Activated CD4-positive, alpha-beta T cell treated with anti-CD3 and anti-CD28 coated beads, Interleukin-2, Interleukin-4, amounts not matched to agents 100 ng/mL and 50 ng/mL, durations not matched to agents 16 hours and 8 hours (primary cell): ENCODE measurements at places on chromosomes 2 and 18.
A peak's percentile ranks its signal among the peaks of the same experiment; 100 is the strongest.

GRCh38 chr18:60059216-60059615 lies 159.4 kb downstream of the PMAIP1 start:
- no peak for DNase-seq

DNA sequence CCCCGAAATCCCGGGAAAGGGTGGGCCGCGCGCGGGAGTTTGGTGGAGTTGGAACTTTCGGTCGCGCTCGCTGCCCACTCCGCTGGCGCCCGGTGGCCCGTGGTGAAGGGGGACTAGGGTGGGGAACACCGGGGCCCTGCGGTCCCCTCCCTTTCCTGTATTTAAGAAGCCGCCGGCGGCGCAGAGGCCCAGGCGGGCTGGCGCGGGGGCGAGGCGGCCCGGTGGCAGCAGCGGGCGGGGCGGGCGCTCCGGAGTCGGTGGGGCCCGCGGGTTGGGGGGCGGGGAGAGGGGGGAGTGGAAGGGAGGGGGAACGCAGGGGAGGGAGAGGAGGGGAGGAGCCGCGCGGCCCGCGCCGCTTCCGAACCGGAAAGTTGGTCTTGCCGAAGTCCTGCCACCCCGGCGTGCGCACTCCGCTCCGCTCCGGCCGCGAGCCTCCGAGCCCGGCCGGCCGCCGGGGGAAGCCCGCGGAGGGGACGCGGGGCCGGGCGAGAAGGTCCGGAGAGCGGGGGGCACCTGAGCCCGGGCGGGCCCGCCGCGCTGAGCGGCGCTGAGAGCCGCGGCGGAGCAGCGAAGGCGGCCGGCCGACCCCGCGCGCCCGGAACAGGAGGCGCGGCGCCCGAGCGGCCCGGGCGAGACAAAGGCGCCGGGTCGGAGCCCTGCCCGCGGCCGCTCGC lies 425 bp upstream of the SALL3 start:
- no peak for DNase-seq

GRCh38 chr2:17538022-17538843 lies 2.3 kb upstream of the VSNL1 start:
- DNase-seq = no peak

DNA sequence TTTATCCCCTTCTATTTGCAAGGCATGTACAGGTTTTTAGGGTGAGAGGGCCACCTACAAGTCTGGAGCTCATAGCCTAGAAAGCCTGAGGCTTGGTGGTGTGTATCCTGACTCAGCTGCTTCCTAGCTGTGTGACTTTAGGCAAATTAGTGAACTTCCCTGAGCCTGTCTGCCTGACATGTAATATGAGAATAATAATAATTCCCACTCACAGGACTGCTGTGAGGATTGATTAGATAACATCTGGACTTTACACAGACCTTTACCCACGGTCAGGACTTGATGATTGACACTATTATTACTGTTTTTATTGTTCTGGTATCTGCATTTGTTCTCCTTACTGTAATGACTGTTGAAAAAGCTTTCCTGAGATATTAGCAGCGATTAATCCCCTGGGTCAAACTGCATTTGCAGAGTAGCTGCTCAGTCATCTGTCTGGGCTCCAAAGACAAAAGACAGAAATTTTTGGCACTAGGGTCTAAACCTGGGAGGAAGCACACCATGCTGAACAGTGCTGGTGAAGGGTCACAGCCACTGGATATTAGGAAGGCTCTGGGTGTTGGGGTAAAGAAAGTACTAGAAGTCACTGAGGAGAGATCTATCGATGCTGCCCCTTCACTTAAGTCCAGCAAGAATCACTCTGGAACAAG lies 276.5 kb upstream of the FN1 start:
- no peak for DNase-seq

GRCh38 chr2:130853391-130853790 lies 16.7 kb downstream of the ARHGEF4 start:
- DNase-seq = no peak

- no peak for DNase-seq
These were observed 278.8 kb upstream of the CELF4 start for GRCh38 chr18:37844209-37844970.

GRCh38 chr2:121625953-121626352 lies 23.3 kb downstream of the CLASP1 start:
- DNase-seq = no peak

DNA sequence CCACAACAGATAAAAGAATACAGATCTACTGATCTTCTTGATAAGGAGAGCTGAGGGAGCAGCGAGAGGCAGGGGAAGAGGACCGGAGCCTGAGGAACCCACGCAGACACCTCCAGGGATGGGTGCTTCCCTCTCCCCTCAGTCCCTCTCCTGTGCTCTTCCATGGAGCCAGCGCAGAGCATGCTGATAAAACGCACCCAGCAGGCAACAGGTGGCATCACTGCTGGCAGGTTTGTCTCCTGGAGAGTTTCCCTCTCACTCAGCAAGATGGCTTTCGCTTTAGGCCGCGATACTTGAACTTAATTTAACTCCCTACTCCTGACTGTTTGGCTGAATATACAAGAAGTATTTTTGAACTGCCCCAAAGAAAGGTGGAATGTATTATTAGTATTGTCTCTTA lies 163.0 kb upstream of the REV1 start:
- no peak for DNase-seq

DNA sequence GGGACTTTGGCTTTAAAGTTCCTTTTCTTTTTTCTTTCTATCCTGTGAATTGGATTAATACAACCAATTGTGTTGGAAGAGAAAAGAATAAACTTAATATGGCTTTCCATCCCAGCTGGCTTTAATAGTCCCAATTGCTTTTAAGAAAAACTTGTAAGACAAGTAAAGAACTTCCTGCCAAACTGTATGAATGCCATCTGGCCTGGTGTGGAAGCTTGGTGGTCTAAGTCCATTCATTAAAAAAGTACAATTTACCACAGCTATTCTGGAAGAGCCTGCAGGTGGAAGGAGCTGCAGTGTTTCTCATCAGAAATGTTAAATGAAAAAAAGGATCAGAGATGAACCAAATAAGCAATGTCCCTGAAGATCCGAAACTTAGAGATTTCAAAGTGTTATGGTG lies 103.9 kb downstream of the KLHL14 start:
- no peak for DNase-seq

GRCh38 chr18:71370095-71370494 lies 1081.2 kb downstream of the SOCS6 start:
- DNase-seq = no peak

GRCh38 chr2:191465766-191466420 lies 212.0 kb upstream of the NABP1 start:
- DNase-seq = no peak

- DNase-seq = no peak
These were observed 53.2 kb upstream of the MAT2A start for GRCh38 chr2:85485815-85486214.

DNA sequence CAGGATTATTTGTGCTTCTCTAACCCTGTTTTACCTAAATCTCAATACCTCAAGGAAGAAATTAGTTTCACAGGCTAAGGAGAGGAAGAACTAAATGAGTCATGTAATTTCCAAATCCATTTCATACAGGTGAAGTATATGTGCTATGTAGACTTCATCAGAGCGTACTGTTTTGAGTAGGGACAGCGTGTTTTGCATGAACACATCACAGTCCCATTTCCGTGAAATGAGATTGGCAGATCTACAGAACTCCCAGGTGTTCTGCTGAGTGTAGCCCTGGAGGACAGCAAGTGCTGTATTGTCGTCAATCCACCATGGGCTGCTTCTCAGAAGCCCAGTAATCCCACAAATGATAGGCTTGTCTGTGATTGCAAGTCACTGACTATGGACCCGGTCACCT lies 97.7 kb downstream of the XRCC5 start:
- DNase-seq = peak; percentile 65

GRCh38 chr2:3602553-3603339 lies 7.8 kb downstream of the COLEC11 start:
- no peak for DNase-seq

DNA sequence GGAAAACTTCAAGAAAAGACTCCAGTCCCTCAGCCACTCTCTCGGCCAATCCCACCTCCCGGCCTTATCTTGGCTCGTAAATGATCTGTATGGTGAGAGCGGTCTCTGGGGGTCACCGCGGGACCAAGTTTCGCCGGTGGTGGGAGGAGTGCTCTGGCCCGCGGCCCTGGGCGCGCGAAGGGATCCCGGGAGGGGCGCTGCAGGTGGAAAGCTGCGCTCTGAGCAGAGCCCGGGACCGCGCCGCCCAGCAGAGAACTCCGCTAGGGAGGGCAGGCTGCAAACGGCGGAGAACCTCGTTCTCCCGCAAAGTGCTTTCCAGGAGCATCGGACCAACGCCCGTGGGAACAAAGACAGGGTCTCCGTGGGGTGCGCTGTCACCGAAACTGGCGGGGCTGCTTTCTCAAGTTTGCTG lies 622 bp downstream of the LRP2 start:
- DNase-seq = no peak

- no peak for DNase-seq
These were observed 94.3 kb downstream of the LOXHD1 start for GRCh38 chr18:46562674-46563192.

DNA sequence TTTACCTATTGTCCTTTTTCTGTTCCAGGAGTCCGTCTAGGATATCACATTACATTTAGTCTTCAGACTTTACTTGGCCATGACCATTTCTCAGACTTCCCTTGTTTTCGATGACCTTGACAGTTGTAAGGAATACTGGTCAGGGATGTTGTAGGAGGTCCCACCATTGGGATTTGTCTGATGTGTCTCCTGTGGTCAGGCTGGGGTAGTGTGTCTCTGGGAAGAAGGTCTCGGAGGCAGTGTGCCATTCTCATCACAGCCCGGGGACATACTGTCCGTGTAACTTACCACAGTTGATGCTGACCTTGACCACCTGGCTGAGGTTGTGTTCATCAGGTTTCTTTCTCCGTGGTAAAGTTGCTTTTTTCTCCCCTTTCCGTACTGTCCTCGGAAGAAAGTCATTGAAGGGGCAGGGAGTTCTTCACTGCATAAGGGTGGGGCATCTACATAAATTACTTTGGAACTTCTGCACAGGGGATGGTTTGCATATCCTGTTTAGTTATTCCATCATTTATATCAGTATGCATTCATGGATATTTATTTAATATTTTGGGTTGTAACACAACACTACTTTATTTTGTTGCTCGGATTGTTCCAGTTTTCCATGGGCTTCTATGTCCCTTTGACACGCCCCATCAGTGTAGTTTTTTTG lies 41.2 kb downstream of the ZNF532 start:
- DNase-seq = no peak

DNA sequence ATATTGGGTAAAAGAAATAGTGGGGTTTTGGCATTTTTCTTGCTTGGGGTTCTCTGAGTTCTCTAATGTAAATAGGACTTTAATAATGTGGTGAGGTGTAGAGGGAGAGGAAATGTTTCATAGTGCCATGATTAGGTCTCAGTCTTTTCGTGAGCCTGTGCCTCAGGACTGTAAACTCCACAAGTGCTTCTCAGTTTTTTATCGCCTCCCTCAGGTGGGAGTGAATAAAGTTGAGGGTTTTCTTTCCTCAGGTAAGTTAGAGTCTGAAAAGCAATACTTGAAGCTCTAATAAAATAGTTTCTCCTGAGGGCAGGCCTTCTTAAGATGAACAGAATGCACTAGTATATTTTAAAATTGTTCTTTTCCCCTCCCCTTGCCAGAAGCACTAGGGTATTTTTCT lies 243.1 kb upstream of the SETBP1 start:
- no peak for DNase-seq

- DNase-seq = no peak
These were observed 107.6 kb downstream of the TMEM17 start for GRCh38 chr2:62398356-62398755.

DNA sequence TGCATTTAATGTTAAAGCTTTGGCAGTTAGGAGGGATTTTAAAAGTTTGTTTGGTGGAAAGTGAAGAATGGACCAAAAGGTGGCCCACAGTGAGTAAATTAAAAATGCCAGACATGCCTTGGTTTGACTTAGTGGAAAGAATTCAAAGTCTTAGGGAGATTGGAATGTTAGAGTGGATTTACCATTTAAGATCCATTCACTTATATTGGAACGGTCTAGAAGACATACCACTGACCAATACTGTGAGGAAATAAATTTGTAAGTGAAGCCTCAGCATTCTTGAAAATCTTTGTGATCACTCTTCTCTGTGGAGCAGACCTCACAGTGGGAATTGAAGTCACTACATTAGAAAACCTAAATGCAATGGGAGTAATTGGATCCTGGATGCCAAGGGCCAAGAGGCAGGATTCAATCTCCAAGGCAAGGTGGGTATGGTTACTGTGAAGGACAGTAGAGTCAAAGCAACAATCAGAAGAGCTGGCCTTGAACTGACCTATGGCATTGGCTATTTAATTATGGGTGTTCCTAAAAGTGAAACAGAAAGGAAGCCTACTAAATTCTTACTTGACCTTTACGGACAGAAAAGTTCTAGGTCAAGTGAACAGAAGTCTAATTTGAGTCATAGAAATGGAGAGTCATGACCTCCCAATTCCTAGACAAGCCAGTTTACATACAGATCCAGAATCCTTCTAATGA lies 40.2 kb upstream of the VRK2 start:
- no peak for DNase-seq

- no peak for DNase-seq
These were observed 506.6 kb downstream of the ERBB4 start for GRCh38 chr2:212032032-212032431.

DNA sequence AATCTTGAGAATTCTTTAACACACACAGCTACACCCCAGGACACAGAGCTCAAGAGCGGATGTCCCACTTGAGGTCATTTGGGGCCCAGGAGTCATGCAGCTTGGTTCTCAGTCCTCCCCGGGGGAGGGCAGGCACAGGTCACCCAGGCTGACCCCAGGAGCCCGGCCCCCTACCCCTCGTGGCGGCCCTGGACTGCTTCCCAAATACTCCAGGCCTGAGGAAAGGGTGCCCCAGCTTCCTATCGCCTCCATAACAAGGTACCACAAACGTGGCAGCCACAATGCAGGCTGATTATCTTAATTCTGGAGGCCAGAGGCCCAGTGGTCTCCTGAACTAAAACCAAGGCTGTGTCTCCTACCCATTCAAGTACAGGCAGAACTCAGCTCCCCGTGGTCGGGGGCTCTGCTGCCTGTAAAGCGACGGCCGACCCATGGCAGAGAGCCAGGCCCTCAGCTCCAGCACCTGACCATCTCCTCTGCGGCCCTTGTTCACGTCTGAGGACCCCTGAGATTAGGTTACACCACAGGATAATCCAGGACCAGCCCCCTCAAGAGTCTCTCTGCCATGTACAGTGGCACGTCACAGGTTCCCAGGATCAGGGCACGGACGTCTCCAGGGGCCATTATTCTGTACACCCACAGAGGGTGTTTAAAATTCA lies 10.5 kb downstream of the SLC66A2 start:
- no peak for DNase-seq

DNA sequence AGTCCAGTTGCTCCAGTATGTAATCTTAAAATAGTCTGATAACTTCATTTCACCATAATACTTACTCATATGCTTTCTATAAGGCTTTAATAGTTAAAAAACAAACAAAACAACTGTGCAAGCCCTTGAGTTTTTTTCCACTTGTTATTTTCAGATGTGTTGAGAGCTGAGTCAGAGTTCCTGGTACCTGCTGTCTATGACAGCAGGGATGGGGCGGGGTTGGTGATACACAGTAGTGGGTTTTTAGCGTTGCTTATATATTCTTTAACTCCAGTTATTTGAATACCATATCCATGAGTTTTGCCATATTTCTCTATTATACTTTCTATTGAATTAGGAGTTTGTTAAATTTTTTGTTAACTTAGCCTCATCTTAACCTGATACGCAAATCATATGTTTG lies 5.0 kb downstream of the NAPG start:
- peak; percentile 35 for DNase-seq

GRCh38 chr2:195486987-195487644 lies 169.9 kb upstream of the SLC39A10 start:
- DNase-seq = peak; percentile 84

GRCh38 chr2:15359716-15360531 lies 201.2 kb downstream of the NBAS start:
- no peak for DNase-seq

GRCh38 chr2:27989149-27989548 lies 98.6 kb downstream of the BABAM2 start:
- DNase-seq = no peak

GRCh38 chr18:79531386-79531785 lies 135.7 kb downstream of the NFATC1 start:
- DNase-seq = no peak
